ENCODE measurements at places on chromosomes 12 and 14. TPM values are rescaled to one million over a fixed set of nuclear protein-coding genes. Genes with fewer than 3 reads are reported as not detected.

HHIPL1 gene
- total RNA-seq = 1.6 TPM

RILPL1 gene
- 17.9 TPM for total RNA-seq

GPR135 gene
- total RNA-seq = 2.1 TPM

MORN3 gene
- 0.67 TPM for total RNA-seq

PMCH gene
- total RNA-seq = not detected

ARHGAP5 gene
- total RNA-seq = 111 TPM

TCL1B gene
- not detected for total RNA-seq

DNA sequence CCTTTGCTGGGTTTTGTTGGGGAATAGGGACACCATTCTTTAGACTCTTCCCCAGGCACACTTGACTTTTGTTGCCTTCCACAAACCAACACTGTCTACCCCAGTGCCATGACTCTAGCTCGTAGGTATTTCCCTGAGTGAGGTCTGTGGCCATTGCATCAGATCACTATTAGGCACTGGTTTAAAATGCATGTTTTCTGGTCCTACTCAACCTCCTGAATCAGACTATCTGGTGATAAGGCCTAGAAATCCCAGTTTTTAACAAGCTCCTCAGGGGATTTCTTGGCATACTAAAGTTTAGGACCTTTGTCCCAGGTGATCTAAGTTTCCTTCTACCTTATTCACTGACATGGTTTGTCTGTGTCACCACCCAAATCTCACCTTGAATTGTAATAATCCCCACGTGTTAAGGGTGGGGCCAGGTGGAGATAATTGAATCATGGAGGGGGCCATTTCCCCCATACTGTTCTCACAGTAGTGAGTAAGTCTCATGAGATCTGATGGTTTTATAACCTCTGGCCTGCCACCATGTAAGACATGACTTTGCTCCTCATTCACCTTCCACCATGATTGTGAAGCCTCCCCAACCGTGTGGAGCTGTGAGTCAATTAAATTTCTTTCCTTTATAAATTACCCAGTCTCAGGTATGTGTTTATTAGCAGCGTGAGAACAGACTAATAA lies 87.8 kb upstream of the PSMC1 start:
- no peak for DNase-seq

- DNase-seq = no peak
Measured at GRCh38 chr14:51917193-51917592, 56.8 kb downstream of the GNG2 start.

DNA sequence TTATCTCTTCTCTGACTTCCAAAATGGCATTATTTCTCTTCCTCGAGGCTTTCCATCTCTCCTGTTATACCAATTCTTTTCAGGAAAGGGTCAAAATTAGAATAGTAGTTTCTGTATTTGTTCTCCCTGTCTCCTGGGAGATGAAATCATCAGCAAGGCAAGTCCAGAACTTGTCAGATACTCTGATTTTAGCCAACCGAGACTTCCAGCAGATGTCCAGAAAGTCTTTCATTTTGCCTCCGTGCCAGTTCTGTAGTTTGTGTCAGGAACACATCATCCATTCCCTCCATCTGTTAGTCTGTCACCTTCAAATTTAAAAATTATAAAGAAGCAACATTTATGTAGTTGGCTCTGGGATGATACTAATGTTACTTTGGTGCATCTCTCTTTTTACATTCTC lies 275.7 kb downstream of the CCDC59 start:
- DNase-seq = no peak

DNA sequence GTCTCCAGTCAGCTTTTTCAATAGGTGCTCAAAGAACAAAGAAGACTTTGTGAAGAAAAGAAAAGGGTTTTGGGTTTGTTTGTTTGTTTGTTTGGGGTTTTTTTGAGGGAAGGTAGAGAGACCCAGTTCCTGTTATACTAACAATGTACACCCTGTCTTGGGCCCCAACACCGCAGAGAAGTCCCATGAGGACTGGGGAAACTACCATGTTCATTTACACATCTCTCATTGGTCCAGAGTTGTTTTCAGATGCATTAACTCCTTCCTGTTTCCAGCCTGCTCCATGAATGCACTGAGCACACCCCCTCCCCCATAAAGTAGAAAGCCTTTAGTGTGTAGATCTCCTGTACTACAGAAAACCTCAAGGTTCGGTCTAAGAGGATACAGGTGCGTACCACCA lies 51.1 kb upstream of the SLC8A3 start:
- no peak for DNase-seq

DNA sequence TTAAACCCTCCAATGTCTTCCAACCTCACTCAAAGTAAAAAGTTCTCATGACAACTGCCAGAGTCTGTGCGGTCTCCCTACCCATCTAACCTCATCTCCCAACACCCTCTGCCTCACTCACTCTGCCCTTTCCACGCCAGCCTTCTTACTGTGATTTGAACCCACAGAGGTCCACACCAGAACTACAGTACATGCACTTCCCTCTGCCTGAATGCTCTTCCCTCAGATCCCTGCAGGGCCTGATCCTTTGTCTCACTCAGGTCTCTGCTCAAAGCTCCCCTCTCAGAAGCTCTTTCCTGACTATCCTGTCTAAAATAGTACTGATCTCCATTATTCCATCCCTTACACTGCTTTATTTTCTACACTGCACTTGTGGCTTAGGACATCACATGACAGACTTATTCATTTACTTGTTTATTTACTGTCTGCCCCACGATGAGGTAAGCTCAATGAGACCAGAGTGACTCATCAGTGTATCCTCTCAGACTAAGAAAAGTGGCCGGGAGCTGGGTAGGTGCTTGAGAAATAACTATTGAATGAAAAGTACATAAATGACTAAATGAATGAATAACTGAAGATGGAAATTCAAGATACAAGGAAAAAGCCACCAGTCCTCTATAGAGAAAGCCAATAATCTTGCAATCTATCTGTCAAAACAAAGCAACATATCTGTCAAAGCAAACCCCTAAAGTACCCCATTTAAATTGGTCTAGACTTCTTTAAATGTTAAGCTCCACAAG lies 17.1 kb downstream of the POMT2 start:
- no peak for DNase-seq

DNA sequence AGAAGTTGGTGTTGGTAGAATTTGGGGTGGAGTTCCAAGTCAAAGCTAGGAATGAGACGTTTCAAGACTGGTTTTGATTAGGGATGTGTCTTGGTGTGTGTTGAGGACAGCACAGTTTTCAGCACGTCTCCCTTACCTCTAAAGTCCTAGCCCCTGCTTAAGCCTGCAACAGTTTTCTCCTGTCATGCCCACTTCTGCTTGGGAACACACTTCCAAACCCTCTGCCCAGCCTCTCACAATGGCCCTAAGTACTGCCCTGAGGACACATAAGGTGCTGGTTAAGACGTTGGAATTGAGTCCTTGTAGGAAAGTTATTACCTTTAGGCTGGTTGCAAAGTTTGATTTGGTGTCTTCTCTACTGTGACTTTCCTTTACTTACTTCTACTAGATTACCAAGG lies 710 bp upstream of the BMAL2 start:
- no peak for DNase-seq

GRCh38 chr14:74979029-74979428 lies 23.6 kb upstream of the PGF start:
- DNase-seq = no peak

DNA sequence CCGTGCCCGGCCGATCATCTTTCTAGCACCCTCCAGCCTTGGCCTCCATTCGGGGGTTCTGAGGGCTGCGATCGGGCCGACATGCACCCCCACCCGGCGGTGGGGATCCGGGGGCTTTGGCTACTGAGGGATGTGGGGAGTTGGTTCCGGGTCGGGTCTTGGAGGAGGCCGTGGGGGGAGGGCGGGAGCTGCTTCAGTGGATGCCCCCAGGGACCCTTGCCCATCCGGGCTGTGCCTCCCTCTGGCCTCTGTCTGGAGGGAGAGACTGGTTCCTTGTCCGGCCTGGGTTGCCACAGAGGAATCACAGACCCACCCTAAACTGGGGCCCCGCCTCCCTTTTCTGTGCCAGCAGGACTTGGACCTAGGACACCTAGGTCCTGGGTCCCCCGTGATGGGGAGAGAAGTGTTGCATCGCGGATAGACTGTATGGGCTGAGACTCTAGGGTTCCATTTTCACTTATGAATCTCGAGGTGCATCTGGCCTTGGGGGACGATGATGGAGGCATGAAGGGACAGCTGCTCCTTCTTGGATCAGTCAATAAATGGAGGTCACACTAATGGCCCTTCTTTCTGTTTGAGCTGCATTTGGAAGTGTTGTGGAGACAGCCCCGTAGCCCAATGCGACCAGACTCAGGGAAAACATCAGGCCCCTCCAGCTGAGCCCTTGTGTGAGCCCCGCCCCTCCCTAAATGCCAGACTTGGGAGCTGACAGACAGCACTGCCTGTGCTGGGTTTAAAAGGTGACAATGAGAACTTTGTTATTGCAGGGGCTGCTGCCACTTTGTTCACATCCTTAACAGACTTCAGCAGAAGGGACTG lies 577 bp downstream of the DTX3 start:
- DNase-seq = no peak

DNA sequence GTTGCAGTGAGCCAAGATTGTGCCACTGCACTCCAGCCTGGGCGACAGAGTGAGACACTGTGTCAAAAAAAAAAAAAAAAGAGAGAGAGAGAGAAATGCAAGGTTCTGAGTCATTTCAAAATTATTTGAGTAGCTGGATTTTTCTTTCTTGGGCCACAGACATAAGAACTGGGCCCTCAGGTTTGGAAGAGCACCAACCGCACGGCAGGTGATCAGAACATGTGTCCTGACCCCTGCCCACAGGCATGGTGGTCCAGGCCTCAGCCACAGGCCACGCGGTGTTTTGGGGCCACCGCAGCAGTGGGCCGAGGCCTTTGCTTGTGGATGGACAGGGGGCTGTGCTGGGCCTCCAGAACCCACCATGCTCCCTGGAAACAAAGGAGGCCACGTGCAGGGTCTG lies 126.7 kb downstream of the CALM1 start:
- no peak for DNase-seq

GRCh38 chr12:46944771-46945170 lies 119.0 kb upstream of the SLC38A4 start:
- no peak for DNase-seq

DNA sequence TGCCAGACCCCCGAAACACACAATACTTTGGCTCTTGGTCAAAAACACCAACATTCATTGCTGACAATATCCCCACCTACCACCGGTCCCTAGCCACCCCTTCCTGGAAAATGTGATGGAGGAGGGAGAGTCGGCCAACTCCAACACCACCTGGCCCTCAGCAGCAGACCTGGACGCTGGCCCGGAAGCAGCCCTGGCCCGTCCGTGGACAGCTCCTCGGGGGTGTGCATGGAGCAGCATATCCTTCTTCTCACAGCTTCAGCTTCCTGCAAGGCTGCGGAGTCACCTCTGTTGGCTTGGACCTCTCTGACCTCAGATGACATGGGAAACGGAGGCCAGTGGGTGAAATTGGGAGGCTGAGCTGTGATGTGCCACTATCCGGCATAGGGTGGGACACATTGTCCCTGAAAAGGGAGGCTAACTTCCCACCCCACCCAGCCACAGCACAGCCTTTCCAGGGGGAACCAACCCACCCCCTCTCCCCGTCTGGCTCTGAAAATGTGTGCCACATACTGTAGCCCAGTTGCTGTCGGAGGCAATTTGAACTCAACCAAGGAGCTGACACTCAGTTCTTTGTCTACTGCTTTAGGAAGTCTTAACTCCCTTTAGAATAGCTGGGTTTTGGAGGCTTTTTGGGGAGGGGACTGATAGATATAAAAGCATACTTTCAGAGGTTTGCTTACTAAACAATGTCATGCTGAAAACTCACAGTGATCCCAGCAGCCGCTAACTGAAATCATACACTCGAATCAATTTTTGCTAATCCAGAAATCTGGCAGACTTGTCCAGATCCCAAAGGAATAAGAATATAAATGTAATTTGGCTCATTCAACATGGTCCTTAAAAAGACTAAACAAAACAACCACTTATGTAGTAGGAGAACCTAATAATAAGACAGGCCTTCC lies 43.1 kb upstream of the LTA4H start:
- peak; percentile 65 for DNase-seq

- no peak for DNase-seq
Measured at GRCh38 chr12:104974626-104975290, 11.4 kb upstream of the NOPCHAP1 start.

DNA sequence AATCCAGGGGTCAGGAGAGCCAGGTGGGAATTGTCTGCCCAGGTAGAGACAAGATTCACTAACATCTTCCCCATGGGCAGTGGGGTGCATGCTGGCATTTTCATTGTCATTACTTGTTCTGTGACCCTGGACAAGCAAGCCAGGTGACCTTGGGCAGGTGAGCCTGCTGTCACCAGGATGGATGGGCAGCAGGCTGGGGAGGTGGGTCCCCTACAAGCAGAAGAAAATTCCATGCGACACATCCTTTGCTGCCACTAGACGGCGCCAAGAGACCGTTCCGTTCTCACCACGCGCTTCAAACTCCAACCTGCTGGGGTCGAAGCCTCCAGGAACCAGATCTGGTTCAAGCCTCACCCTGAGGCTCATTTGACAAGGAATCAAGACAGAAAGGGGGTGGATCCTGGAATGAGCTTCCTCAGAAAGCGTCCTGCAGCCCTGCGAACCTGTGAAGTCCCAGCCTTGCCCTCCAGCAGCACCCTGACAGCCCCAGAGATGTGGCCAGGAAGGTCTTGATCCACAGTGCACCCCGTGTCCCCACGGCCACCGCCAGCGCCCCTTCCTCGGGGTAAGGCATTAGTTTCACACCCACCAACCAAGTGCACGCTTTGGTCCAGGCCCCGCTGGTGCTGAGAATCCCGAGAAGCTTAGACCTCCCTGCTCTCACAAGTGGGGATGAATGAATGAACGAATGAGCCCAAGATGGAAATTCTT lies 3.2 kb upstream of the DYNC1H1 start:
- DNase-seq = peak; percentile 86

DNA sequence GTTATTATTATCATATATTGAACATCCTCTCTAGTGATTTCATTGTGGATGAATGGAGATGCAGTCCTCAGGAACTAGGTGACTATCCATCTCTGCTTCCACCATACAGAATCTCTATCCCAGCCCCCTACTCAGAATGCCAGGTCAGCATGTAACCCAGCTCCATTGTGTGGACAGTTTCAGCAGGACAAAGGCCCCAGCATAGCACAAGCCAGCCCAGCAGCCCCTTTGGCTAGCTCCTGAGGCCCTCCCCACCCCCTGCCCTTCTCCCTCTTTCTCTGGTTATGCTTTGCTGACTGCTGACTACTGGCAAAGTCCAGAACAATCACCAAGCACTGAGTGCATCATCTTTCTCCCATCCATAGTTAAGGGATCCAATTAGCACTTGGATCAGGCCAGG lies 5.8 kb upstream of the SPRYD4 start:
- DNase-seq = no peak

- DNase-seq = no peak
Measured at GRCh38 chr14:24394275-24394674, 4.5 kb upstream of the NYNRIN start.

GRCh38 chr14:58428118-58428683 lies 682 bp downstream of the KIAA0586 start:
- DNase-seq = no peak

All from upper lobe of right lung (tissue), 1 donor.